ENCODE measurements at places on chromosomes 2 and 18. TPM values are rescaled to one million over a fixed set of nuclear protein-coding genes. Genes with fewer than 3 reads are reported as not detected.

The TRABD2A gene
- polyA plus RNA-seq = 0.52 TPM

GRCh38 chr2:234266952-234267351 is 216.4 kb downstream of the SPP2 start:
- DNase-seq = no peak

DNA sequence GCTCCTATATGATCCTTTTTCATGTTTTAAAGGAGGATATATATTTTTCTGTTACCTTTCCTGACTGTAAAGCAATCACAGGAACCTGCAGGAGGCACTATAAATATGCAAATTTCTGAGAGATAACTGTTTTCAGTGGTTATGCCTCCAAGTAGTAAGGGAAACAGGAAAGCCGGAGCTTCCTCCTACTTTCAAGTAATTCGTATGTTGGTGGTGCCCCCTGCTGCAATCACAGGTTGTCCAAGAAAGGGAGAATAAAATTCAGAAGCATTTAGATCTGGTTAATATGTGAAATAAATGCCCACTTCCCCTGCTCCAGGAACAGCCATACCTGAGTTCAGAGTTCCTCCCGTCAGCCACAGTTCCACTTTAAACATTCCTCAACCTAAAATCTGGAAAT is 12.0 kb upstream of the BCL11A start:
- DNase-seq = no peak

The UGT1A9 gene
- polyA plus RNA-seq = 0.18 TPM

DNA sequence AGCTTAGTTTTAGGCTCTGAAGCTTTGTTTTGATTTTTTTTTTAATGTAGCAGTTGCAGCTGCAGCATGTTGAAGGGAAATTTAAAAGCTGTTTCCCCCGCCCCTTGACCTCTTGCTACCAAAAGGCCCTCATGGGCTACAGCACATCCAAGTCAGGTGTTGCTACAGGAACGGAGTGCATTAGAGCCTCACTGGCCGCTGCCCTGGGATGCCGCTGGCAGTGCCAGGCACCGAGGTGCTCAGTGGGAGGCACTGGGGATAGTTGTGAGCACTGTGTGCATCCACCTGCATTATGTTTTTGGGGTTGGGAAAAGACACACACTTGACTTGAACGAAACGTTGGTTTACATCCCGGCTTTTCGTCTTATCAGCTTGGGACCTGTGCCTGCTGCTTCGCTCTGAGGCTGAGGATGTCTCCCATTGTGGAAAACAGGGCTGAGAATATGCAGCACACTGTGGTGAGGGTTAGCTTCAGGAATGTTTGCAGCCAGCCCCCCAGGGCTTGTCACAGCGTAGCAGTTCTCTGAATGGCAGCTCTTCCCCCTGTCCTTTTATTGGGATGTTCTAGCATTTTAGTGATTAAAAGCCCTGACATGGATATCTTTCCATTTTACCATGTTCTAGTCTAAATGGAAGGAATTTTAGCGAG is 24.1 kb downstream of the DCDC2C start:
- DNase-seq = no peak

DNA sequence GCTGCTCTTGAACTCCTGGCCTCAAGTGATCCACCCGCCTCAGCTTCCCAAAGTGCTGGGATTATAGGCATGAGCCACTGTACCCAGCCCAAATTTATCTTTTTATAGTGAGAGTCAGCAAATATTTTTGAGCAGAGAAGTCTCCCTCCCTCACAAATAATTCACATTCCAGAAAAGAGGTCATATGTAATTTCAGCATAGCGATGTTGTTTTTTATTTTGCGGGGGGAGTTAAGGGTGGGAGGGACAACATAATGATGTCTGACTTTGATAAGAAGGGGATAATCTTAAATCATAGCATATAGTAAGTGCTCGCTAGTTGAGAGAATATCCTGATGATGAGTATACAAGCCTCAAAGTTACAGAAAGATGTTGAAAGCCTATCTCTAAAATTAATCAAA is 1090.2 kb upstream of the ACVR2A start:
- no peak for DNase-seq

DNA sequence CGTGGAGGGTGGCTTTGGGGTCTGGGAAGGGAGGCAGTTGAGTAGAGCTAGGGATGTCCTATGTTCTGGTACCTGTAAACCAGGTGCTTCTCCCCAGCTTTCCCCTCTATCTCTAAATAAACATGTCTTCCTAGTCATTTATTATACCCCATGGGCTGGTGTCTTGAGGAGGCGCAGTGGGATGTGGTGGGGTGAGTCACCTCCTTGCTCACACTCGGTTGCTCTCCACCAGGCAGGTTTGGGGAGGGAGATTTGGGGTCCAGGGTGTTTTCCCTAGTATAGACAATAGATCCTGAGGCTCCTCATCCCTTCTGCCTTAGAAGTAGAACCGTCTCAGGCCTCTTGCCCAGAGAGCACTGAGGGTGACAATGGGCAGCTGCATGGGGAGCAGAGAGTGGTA is 5.1 kb downstream of the PSD4 start:
- no peak for DNase-seq

The SCN9A gene
- 2.3 TPM for polyA plus RNA-seq

The CDCA7 gene
- 28.0 TPM for polyA plus RNA-seq

DNA sequence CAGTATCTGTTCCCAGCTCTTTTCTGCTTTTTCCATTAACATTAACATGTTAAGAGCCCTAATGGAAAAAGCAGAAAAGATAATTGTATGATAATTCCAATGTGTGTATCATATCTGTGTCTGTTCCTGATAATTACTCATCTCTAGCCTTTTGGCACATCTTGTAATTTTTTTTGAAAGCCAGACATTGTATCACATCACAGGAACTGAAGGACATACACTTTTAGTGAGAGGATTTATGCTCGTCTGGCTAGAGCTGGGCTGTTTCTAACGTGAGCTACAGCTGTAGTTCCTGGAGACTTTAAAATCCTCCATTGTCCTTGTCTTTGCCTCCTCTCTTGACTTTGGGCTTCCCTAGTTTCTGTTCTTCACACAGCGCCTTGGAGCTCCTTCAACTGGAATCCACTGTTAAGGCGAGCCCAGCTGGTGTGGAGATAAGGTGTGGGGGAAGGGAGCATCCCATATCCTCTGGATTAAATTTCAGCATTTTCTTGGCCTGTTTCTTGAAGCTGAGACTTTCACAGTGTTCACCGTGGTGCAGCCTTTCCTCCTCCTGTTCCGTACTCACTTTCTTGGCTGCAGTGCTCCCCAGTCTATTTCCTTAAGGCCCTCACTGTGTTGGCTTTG is 211.5 kb downstream of the GALR1 start:
- no peak for DNase-seq

The CHPF gene
- 31.0 TPM for polyA plus RNA-seq

The CACNB4 gene
- polyA plus RNA-seq = 12.8 TPM

DNA sequence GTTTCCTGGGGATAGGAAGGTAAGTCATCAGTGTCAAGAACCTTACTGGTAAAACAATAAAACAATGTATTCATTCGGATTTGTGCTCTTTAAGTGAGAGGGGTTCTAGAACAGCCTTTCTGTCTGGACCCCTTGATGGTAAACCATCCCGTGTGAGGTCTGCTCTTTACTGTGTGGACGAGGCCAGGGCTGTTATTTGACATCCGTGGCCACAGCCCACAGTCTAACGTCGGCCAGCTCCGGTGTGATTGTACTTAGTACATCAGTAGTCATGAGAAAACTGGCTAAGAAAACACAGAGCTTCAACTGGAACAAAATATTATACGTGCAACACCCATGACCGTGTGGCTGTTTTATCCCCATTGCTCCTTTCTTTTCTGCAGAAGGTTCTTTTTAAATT is 62.0 kb downstream of the SLC35F5 start:
- no peak for DNase-seq

DNA sequence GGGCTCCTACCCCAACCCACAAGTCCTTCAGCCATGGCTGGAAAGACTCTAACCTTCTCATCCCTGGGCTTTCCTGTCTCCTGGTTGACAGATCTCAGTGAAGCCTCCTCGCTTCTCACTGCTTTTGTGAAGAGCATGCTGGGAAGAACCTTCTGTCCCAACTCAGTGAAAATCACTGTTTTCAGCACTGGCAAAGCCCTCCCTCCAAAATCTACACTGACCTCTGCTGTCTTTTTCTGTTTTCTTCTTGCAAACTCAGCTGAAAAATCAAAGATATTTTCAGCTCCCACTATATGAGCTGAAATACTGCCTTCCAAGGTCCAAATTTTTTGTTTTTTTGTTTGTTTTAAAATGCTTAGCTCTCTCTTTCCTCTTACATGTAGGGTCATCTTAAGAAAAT is 266.3 kb upstream of the AGAP1 start:
- no peak for DNase-seq

The HAUS1 gene
- polyA plus RNA-seq = 52.3 TPM

The INHBB gene
- not detected for polyA plus RNA-seq

DNA sequence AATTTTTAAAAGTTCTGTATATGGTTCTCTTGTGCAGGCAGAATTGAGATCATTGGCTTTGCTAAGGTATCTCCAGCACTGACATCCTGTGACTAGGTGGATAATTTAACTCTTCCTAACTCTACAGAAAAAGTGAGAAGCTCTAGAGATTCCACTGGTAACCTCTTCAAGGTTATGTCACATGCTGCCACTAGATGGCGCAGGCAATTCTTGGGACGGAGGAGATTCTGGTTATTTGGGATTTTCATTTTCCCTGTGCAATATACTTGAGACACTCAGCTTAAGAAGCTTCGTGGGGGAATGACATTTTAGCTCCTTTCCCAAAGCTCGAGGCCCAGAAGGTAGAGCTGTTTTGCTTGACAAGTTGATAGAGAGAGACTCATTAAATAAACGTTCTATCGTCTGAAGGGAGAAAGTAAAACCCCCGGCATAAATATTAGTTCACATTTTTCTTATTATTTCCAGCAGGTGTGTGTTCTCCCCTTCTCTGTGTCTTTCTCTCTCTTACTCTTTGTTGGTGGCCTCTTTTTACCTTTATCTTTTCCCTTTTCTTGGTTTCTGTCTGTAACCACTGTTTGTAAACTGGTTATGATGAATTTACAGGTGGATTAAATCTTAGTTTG is 26.6 kb upstream of the LANCL1 start:
- DNase-seq = no peak

DNA sequence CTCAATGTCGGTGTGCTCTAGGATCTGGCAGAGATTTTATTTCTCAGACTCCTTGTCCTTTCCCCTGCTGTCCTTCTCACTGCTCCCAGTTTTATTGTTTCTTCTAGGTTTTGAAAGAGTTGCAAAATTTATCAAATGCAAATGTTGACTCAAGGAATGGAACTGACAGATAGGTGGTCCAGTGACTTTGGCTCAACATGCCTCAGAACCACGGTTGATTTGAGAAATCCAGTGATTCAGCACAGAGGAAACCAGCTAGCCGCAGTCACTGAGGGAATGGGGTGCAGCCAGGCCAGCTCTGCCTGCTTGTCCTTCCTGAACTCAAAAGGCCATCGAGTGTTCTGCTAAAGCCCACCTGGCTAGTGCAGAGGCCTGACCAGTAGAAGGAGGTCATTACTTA is 125.7 kb upstream of the LYPD6 start:
- no peak for DNase-seq

The CCDC138 gene
- 10.7 TPM for polyA plus RNA-seq

DNA sequence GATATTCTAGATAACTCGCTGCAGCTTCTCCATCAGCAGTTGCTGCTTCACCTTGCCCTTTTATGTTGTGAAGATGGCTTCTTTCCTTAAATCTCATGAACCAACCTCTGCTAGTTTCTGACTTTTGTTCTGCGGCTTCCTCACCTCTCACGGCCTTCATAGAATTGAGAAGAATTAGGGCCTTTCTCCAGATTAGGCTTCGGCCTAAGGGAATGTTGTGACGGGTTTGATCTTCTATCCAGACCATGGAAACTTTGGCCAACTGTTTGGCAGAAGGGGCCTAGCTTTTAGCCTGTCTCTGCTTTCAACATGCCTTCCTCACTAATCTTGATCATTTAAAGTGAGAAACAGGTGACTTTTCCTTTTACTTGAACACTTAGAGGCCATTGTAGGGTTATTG is 199.9 kb downstream of the CYP26B1 start:
- no peak for DNase-seq

DNA sequence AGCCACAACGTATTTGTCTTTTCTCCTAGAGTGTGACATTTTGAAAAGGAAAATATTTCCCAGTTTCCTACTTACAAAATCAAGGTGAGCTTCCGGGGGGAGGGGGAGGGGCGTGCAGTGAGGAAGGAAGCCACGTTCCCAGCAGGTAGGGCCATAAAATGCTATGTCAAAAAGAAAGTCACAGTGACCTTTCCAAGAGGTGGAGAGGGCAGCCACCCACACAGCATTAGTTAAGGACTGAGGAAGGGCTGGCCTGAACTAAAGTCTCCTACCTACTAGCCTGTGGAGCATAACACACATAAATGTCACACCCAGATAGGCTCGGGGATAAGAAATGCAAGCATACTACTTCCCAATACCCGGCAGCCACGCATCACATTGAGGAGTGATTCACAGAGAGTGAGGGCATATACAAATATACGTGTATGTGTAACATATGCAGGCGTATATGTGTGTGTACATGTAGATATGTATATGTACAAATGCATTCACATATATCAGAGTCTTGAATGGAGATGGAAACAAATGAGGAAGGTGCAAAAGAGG is 191.1 kb downstream of the STK39 start:
- no peak for DNase-seq

DNA sequence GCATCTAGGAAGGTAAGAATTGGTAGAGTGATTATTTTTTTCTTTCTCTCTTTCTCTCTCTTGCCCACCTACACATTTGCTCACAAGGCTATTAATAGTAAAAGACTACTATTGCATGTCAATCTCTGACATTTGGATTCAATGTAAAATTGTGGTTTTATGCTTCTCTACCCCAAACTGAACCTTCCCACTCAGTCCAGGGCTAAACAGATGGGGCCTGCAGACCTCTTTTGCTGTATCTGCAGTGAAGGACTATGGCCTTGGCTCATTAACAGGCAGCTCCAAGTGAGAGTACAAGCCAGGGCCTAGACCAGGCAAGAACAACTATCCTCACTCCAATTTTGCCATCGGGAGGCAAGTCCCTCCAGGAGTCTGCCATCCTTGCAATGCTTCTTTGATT is 68.3 kb upstream of the ARL4C start:
- DNase-seq = no peak

DNA sequence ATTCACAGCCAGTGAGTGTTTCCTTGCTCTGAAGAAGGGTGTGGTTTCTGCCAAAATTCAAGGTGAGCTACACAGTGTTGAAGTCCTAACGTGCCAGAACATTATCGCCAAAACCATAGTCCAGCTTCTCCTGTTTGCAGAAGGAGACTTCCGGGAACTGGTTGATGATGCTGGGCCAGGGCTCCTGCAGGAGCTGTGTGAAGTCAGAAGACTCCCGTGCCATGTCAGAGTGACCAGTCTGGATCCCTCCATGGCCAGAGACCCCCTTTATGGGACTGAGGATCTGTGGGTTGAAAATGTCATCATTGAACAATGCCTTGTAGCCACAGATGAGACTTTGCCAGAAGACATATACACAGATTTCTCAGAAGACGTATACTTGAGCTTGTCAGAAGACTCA is 96.0 kb upstream of the RAB12 start:
- no peak for DNase-seq

The LONRF2 gene
- 4.0 TPM for polyA plus RNA-seq

The LYG2 gene
- polyA plus RNA-seq = 0.49 TPM

- DNase-seq = no peak
Observed at GRCh38 chr2:216477283-216478035, 21.2 kb upstream of the RPL37A start.

The SRD5A2 gene
- 0.04 TPM for polyA plus RNA-seq

All from left renal pelvis (tissue), 4 donors.